ENCODE measurements at places on chromosomes 5 and 9.

- peak; percentile 69 for DNase-seq
Observed at GRCh38 chr9:116806075-116806474, 119.0 kb downstream of the TRIM32 start.

GRCh38 chr9:649128-650074, 192.1 kb upstream of the DMRT1 start:
- DNase-seq = peak; percentile 78

- no peak for DNase-seq
Observed at GRCh38 chr5:34491251-34491620, 164.9 kb upstream of the RAI14 start.

DNA sequence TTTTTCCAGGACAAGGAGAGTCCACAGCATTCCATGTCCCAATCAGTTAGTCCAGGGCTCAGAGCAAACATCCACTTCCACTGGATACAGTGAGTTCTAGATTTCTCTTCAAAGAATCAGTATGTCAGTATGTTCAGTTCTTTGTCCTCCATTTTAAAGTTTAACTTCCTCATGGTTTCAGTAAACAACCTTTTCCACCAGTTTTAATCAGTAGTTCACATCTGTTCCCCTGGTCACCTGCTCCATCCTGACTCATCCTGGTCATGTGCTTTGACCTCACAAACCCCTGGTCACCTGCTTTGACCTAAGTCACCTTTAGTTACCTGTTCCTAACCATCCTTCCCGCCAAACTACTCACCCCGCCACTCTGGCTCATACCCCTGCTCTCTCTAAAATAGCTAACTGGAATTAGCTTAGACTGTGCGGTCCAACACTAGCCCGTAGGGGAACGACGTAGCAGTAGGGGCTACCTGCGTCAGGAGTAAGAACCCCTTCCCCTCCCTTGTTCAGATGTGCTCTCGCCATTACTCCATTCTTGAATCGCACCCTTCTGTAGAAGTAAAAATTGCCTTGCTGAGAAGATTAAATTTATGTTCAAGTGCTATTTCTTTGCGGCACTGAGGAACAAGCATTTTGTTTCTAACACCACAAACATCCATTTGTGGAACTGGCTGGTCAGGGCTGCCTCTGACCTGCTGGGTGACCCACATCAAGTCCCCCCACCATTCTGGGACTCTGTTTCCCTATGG, 5.5 kb downstream of the ENG start:
- DNase-seq = no peak

- peak; percentile 86 for DNase-seq
Observed at GRCh38 chr9:115167175-115167574, 49.2 kb upstream of the TNC start.
